Left ventricle myocardium inferior (tissue), 1 donor: ENCODE measurements at places on chromosomes 3 and 15. TPM values are rescaled to one million over a fixed set of nuclear protein-coding genes. Genes with fewer than 3 reads are reported as not detected.

DNA sequence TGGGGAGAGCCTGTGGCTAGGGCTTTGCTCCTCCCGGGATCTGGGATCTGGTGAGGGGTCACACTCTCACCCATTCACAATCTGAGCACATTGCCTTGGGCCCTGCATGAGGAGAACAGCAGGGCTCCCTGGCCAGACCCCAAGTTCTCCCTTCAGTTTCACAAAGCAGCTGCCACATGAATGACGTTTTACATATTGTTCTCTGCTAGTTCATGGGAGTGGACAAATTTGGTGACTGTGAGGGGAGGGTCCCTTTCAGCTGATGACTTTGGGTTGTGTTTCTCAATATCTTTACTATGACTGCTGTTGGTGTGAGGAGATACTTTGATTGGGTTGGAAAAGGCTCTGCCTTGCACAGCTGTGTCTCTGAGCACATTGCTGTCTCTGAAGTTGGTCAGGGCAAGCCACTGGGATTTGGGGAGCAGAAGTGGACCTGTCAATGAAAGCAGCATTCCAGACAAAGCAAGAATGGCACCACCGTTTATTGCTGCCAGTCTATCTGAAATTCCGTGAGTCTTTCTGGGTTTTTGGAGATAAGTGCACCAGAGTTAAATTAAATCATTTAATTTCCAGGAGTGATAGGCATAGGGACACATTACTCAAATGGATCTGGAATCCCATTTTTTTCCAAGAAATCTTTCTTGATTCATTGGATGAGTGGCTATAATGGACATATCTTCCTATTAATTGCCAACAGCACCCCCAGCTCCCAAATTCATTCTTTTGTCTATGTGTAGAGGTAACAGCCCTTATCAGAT is 10.3 kb downstream of the TIMP4 start:
- H3K4me1 ChIP-seq: peaks cover 44% of the 10 kb centered on the region
- DNase-seq: peak; percentile 49
- peaks cover 12% of the 10 kb centered on the region for H3K36me3 ChIP-seq
- H3K27ac ChIP-seq: peak overlapping the region; percentile 79
- H3K4me3 ChIP-seq: no peak overlapping the region

DNA sequence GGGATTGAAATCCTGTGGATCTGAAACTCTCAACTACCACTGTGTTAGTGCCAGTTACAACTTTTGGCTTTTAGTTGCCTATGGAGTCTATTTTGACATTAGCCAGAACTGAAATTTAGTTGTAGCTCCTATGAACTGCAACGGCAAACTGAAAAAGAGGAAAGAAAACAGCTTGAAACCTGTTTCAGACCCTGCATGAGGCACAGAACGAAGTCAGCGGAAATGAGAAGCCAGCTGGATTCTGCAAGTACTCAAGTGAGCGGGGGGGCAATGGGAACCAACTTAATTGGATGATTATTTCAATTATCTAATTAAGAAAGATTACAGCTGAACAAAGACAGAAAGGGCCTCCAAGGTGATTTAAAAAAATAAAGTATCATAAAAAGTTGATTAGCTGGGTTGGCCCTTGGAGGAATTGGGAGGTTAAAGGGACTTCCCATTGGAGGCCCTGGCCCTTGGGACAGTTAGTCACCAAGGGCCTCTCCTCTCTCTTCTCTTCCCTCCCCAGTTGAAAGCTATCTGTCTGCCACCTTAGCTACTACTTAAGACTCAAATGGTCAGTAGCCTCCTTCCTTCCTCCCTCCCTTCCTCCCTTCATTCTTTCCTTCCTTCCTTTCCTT is 352.1 kb downstream of the SHQ1 start:
- H3K4me1 ChIP-seq: peaks cover 4% of the 10 kb centered on the region
- H3K27me3 ChIP-seq: no peaks in the 10 kb centered on the region

- H3K4me3 ChIP-seq: peak overlapping the region; percentile 99
- H3K4me1 ChIP-seq: peaks cover 56% of the 10 kb centered on the region
- H3K36me3 ChIP-seq: no peaks in the 10 kb centered on the region
- DNase-seq: no peak
Measured at GRCh38 chr15:58770519-58770856, 614 bp upstream of the MINDY2 start.

DNA sequence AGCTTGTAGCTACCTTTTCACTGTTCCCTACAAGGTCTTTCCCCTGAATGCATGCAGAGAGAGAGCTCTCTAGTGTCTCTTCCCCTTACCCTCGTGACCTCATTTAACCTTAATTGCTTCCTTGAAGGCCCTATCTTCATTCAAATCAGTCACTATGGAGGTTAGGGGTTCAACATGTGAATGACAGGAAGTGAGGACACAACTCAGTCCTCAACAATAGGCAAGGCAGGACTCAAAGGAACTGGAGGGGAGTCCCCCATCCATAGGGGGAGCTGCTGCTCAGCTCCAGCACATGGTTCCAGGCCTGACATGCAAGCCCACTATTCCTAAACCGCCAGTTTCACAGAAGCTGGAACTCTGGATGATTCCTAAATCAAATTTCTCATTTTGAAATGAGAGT is 33.8 kb upstream of the GYG1 start:
- no peaks in the 10 kb centered on the region for H3K36me3 ChIP-seq
- peaks cover 6% of the 10 kb centered on the region for H3K4me1 ChIP-seq
- H3K4me3 ChIP-seq: no peak overlapping the region
- H3K27me3 ChIP-seq: no peaks in the 10 kb centered on the region
- DNase-seq: no peak
- H3K27ac ChIP-seq: no peak overlapping the region

DNA sequence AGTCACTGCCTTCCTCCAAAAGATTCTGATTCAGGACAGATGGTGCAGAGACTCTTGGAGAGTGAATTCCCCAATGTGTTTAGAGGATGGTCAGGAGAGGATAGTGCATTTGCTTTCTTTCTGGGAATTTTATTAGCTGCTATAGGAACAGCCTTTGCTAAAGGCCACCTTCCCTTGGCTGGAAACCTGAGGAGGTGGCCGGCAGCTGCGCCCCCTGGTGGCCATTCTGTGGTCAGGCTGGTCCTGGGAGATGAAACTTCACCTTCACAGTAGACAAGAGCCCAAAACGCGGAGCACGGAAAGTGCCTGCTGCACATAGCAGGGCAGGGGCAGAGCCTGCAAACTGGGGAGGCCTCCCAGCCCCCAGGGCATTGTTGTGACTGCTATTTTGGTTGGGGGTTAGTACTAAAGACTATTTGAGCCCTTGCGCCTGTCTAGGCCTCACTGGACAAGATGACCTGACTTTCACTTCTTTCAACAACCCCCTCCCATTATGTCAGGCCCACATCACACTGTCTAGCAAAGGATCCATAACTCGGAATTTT is 34.3 kb downstream of the SEC22C start:
- peaks cover 18% of the 10 kb centered on the region for H3K36me3 ChIP-seq
- DNase-seq: peak; percentile 67
- peak overlapping the region; percentile 61 for H3K27ac ChIP-seq
- no peaks in the 10 kb centered on the region for H3K27me3 ChIP-seq

GRCh38 chr3:12318758-12319621 is 30.1 kb downstream of the PPARG start:
- no peaks in the 10 kb centered on the region for H3K27me3 ChIP-seq
- H3K36me3 ChIP-seq: no peaks in the 10 kb centered on the region
- H3K4me1 ChIP-seq: peaks cover 37% of the 10 kb centered on the region

DNA sequence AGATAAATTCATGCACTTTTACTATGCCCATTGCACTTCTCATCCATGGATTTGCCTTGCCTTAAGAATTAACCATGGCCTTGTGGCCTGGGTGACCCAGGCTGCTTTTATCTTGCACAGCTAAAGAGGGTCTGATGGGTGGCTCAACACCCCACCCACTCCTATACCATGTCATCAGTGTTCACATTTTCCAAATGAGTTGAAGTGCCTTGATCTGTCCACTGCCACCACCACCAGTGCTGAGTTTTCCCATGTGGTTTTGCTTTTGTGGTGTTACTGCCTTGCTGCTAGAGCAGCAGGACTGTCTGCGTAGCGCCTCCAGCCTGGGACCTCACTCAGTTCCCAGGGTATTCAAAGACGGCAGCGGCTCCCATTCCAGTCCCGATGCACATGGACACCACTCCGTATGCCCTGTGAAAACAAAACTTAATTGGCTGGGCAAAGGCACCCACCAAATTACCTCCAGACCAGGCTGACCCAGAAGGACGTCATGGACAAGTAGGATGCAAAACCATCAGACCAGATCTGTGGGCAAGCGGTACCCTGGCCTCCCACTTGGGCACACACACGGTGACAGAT is 14.1 kb downstream of the ACAA1 start:
- H3K4me1 ChIP-seq: peaks cover 12% of the 10 kb centered on the region
- no peak overlapping the region for H3K27ac ChIP-seq
- H3K36me3 ChIP-seq: peaks cover 79% of the 10 kb centered on the region
- H3K4me3 ChIP-seq: no peak overlapping the region
- DNase-seq: no peak

- no peaks in the 10 kb centered on the region for H3K36me3 ChIP-seq
- H3K27me3 ChIP-seq: peaks cover 11% of the 10 kb centered on the region
- no peak overlapping the region for H3K27ac ChIP-seq
- DNase-seq: no peak
- H3K4me3 ChIP-seq: no peak overlapping the region
- H3K4me1 ChIP-seq: no peaks in the 10 kb centered on the region
Measured at GRCh38 chr15:73650416-73651126, 17.4 kb upstream of the NPTN start.

- no peaks in the 10 kb centered on the region for H3K27me3 ChIP-seq
- H3K36me3 ChIP-seq: peaks cover 7% of the 10 kb centered on the region
- H3K4me3 ChIP-seq: no peak overlapping the region
- peaks cover 9% of the 10 kb centered on the region for H3K4me1 ChIP-seq
- no peak for DNase-seq
Measured at GRCh38 chr3:195070336-195070735, 200.6 kb downstream of the XXYLT1 start.

DNA sequence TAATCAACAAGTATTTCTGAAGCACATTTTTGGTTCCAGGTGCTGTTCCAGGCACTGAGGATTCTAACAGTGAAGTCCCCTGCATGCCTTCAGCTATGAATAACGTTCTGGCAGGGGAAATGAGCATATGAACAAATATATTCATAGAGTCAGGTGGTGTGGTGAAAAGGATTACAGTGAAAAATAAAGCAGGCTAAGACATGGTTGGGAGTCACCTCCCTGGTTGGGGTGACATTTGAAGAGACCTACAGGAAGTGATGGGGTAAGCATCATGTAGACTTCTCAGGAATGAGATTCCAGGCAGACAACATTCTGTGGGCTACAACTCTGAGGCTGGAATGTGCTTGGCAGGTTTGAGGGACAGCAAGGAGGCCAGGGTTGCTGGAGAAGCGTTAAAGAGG is 15.0 kb downstream of the FRMD4B start:
- DNase-seq: no peak
- peak overlapping the region; percentile 84 for H3K27ac ChIP-seq
- peaks cover 47% of the 10 kb centered on the region for H3K4me1 ChIP-seq
- H3K36me3 ChIP-seq: no peaks in the 10 kb centered on the region
- no peak overlapping the region for H3K4me3 ChIP-seq

GRCh38 chr3:186080849-186081438 is 27.9 kb downstream of the ETV5 start:
- no peaks in the 10 kb centered on the region for H3K27me3 ChIP-seq
- DNase-seq: no peak
- H3K36me3 ChIP-seq: peaks cover 14% of the 10 kb centered on the region
- H3K27ac ChIP-seq: no peak overlapping the region
- no peak overlapping the region for H3K4me3 ChIP-seq
- H3K4me1 ChIP-seq: no peaks in the 10 kb centered on the region

- peaks cover 8% of the 10 kb centered on the region for H3K27me3 ChIP-seq
- DNase-seq: no peak
- H3K4me3 ChIP-seq: no peak overlapping the region
- no peak overlapping the region for H3K27ac ChIP-seq
- H3K4me1 ChIP-seq: no peaks in the 10 kb centered on the region
- H3K36me3 ChIP-seq: no peaks in the 10 kb centered on the region
Measured at GRCh38 chr3:3074551-3075257, 35.5 kb downstream of the IL5RA start.

GRCh38 chr3:111541911-111542483 is at the start of gene CD96:
Gene CD96, plus strand, starts transcription at chr3:111542197. Its CDS starts 52 bp downstream, at chr3:111542249.
- peaks cover 33% of the 10 kb centered on the region for H3K27me3 ChIP-seq
- H3K4me1 ChIP-seq: no peaks in the 10 kb centered on the region
- H3K4me3 ChIP-seq: no peak within 1 kb of the TSS
- no peak within 1 kb of the TSS for H3K27ac ChIP-seq
- no peak for DNase-seq
- no peaks in the 10 kb centered on the region for H3K36me3 ChIP-seq

GRCh38 chr15:89647191-89647851 is 7.9 kb downstream of the KIF7 start:
- H3K27me3 ChIP-seq: no peaks in the 10 kb centered on the region
- H3K4me1 ChIP-seq: peaks cover 5% of the 10 kb centered on the region
- H3K4me3 ChIP-seq: peak overlapping the region; percentile 19
- DNase-seq: peak; percentile 82

DNA sequence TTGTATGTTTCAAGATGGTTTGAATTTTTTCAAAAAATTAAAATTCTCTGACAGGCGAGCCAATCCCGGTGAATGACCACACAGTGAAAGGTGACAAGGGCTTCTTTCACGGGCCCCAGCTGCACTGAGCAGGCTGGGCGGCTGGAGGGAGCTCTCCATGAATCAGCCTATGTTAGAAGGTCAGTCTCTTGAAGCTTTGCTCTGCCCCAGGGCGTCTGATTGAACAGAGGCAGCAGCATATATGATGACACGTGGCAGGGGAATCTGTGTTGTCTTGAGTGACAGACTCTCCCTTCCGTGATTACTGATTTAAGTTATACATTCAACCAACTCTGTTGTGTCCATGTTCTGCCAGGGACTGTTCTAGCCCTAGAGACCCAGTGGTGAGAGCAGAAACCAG is 51.5 kb downstream of the ISG20 start:
- no peaks in the 10 kb centered on the region for H3K36me3 ChIP-seq
- no peaks in the 10 kb centered on the region for H3K4me1 ChIP-seq
- H3K4me3 ChIP-seq: no peak overlapping the region
- H3K27me3 ChIP-seq: peaks cover 56% of the 10 kb centered on the region
- no peak for DNase-seq
- H3K27ac ChIP-seq: no peak overlapping the region

DNA sequence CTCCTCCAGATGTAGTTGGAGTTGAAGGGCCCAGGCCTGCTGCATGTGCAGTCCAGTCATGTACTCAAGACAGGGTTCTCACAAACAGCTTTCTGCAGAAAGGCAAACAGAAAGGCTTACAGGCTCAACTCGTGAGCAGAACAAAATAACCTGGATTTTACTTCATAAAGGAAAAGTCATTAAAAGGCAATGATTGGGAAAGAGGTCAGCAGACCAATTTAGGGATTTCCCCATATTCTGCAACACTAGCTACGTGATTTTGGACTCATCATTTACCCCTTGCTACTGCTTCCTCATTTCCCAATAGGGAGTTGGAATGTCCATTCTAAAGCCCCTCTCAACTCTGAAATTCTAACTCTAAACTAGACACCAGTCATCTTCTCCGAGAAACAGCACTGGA is 18.1 kb downstream of the METTL6 start:
- H3K36me3 ChIP-seq: peaks cover 44% of the 10 kb centered on the region
- H3K27me3 ChIP-seq: no peaks in the 10 kb centered on the region
- no peak for DNase-seq
- no peak overlapping the region for H3K4me3 ChIP-seq

ALDH1A3 gene
- total RNA-seq: 2.9 TPM

ACTC1 gene
- total RNA-seq: 13,225 TPM

SLC22A14 gene
- total RNA-seq: not detected

AMOTL2 gene
- total RNA-seq: 44.4 TPM

SLC28A1 gene
- 0.91 TPM for total RNA-seq

APBA2 gene
- 0.38 TPM for total RNA-seq

EAF2 gene
- total RNA-seq: 4.1 TPM
